Right renal pelvis (tissue), 4 donors: ENCODE measurements at places on chromosomes 4 and X. TPM values are rescaled to one million over a fixed set of nuclear protein-coding genes. Genes with fewer than 3 reads are reported as not detected.

ZXDA gene
- 5.3 TPM for polyA plus RNA-seq

GRCh38 chr4:128060121-128060698 is 902 bp upstream of the LARP1B start:
- peak; percentile 6 for DNase-seq

DNA sequence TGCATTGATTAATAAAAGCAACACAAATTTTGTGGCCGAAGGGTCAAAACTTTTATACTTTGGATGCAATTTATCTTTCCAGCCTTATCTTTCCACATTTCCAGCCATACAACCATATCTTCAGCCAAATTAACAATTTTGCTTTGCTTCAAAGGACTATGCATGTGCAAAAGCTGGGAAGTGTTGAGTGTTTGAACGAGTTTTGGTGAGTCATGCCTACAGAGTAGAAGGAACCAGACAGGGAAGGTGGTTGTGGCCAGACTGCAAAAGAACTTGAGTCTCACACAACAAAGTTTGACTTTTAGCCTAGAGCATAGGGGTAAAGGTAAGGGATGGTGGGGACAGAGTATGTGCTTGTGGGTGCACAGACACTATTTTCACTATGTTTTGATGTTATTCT is 53.0 kb upstream of the GABRA2 start:
- no peak for DNase-seq

DNA sequence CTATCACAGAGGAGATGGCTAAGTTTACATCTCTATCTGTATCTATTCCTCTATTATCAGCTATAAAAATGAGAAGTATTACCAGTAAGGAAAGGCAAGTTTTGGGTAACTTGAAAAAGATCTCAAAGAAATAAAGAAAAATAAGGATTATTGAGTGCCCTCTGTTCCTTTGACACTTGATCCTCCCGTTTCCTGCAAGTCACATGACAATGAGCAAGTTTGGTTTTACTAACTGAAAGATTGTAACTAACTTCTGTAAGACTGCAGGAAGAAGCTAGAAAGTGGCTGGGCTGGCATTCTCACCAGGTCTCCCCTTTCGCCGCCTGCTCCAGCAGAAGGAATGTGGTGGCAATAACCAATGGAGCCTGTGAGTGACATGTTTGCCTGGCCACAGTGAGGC is 59.2 kb downstream of the ARHGAP24 start:
- no peak for DNase-seq

DNA sequence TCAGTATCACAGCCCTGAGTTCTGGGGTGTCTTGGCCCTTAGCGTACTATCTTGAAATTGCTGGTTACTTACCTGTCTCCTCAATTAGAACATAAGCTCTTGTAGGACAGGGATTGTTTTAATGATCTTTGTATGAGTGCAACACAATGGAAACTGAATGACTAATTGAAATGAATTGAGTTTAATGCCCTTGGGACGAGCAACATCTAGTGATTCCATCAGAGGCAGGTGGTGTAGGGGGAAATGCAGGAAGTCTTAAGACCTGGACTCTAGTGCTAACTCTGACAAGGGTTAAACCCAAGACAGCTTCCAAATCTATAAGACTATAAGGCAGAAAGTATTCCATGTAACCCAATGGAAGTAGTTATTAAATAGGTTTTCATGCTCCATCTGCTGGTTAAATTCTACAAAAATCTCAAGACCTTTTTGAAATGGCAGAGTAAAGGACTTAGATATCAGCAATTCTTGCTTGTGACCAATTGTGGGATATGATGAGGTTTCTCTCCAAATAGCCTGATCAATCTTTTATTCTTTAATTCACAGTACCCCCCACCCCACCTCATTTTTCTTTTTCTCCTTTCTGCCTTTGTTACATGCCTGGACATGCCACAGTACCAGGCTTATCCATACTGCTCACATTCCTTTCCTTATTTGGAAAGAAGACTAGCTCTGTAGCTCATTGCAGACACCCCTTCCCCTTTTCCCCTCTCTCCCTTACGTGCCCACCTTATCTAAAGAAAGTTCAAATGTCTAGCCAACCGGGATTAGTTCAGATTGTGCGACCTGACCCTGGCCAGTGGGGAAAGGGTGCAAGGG is 340.8 kb downstream of the PAPSS1 start:
- DNase-seq: no peak

DNA sequence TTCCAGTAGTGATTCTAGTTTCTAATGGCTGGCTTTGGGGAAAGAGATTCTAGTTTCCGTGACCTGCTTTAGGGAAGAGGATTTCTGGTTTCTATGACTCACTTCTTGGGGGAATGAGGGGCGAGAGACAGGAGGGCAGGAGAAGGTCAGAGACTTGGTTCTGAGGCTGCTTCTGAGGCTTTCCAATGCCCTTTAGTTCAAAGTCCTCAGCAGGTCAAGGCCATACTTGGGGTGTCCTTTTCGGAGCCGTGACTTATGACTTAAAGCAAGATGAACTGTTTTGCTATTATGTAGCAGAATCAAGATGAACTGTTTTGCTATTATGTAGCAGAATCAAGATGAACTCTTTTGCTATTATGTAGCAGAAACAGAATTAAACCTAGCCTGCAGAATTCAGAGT is 52.2 kb upstream of the TLR3 start:
- DNase-seq: no peak

GRCh38 chr4:47373174-47373573 is 90.3 kb downstream of the COMMD8 start:
- DNase-seq: no peak
